H4 (cell line): ENCODE measurements at places on chromosomes 5 and 9. TPM values are rescaled to one million over a fixed set of nuclear protein-coding genes. Genes with fewer than 3 reads are reported as not detected.
A peak's percentile ranks its signal among the peaks of the same experiment; 100 is the strongest.

Gene MAMDC2
- total RNA-seq: not detected in 2 replicates

DNA sequence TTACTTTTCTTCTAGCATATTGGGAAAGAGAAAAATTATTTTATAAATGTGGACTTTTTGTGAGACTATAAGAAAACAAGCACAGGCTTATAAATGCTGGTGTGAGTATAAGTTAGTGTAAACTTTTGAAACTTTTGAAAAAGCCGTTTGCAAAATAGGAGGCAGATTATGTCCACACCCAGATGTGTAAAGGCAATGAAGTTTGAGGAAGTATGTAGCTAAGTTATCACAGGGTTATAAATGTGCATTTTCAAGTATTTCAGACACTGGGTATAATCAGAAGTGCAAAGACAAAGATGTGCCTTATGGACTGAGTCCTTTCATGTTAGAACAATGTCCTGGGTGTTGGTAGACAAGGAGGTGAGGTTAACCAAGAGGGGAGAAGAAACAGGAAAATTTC is 85.5 kb downstream of the ANXA1 start:
- DNase-seq: no peak

Gene UCK1
- 20.3 and 21.3 TPM in 2 replicates for total RNA-seq

- no peak for DNase-seq
These were observed 48.6 kb downstream of the AMBP start for GRCh38 chr9:114029311-114030170.

- DNase-seq: no peak
These were observed 128.9 kb downstream of the SLF1 start for GRCh38 chr5:94747371-94747770.

DNA sequence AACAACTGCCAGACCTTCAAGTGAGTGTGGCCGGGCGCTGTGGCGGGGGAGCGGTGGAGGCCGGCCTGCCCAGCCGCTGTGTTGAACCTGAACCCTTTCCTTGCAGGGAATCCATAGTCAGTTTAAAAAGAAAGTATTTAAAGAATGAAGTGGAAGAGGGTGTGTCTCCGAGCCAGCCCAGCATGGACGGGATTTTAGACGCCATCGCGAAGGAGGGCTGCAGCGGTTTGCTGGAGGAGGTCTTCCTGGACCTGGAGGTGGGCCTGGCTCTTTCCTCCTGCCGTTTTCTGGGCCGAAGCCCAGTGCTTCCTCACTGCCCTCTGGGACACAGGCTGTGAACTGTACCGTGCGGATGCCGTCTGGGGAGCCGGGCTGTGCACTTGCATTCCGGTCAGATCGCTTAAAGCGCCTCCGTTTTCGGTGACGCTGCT is 19.1 kb downstream of the EXOC3 start:
- DNase-seq: no peak

Gene CEL
- total RNA-seq: 0.06 and 0.14 TPM in 2 replicates

GRCh38 chr5:98576275-98576674 is 197.2 kb upstream of the RGMB start:
- no peak for DNase-seq

GRCh38 chr5:6758236-6758635 is 45.0 kb downstream of the TENT4A start:
- no peak for DNase-seq

DNA sequence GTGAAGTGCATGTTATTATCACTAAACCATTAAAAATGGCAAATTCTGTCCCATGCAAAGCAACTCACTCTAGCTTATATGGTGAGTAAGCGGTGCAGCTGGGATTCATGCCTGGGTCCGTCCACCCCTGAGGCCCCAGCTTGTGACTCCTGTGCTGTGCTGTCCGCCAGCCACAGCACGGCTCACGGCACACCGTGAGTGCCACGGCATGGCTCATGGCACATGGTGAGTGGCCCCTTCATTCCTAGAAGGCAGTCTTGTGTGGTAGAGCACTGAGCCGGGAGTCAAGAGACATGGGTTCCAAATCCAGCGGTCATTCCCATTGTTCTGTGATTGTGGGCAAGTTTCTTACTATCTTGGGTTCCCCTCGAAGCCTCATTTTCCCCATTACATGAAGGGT is 18.8 kb downstream of the RGS3 start:
- no peak for DNase-seq

DNA sequence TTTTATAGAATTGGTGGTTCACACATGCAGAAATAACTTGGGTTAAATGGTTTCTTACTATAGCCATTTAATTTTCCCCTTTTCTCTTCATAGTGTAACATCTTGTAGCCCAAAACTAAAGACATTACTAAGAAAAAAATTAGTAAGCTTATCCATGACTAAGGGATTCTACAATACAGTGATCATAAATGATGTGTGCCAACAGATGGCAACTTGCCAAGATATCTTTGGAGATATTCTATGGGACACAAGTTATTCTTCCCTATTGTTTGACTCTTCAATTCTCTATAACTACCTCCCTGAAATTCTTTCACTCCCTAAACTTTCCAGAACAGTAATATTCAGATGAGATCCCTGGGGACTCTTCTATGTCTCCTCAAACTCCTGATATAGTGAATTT is 580.6 kb downstream of the PTPRD start:
- DNase-seq: no peak

Gene CDKN2B-AS1
- not detected in 2 replicates for total RNA-seq

Gene GPR21
- not detected in 2 replicates for total RNA-seq

GRCh38 chr5:102211165-102211564 is 84.9 kb downstream of the SLCO4C1 start:
- DNase-seq: no peak

Gene TAL2
- total RNA-seq: 0.15 TPM in 1 of 2 replicates, not detected in the other

Gene PCA3
- total RNA-seq: not detected in 2 replicates

DNA sequence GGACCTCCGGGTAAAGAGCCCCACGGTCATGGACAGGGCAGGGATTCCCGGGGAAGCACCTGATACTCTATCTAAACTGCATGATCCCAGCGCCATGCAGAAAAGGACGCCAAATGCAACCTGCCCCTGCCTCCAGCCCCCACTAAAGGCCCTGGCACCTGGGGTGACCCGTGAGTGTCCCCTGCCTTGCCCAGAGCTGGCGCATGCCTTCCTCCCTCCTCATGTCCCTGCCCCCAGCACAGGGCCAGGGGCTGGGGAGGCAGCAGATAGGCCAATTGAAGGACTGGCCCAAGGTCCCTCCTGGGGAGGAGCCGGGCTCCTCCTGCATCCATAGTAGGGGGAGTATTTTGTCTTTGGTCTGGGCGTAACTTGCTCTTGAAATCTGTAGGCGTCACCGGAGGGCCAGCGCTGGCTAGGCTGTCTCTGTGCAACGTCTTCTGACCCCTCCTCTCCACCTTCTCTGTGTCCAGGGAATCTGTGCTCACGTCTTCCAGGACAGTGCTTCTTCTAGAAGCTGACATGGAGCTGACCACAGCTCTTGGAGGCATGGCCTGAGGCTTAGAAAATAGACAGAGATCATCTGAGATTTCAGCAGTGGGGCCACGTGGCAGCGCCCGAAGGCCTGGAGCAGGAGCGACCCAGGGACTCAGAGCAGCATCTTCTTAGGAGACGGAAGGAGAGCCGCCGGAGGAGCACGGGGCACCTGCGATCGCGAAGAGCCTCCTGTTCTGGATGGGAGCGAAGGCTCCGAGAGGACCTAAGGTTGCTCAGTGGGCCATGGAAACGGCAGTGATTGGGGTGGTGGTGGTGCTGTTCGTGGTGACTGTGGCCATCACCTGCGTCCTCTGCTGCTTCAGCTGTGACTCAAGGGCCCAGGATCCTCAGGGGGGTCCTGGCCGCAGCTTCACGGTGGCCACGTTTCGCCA is 660 bp downstream of the SPAAR start:
- DNase-seq: no peak

DNA sequence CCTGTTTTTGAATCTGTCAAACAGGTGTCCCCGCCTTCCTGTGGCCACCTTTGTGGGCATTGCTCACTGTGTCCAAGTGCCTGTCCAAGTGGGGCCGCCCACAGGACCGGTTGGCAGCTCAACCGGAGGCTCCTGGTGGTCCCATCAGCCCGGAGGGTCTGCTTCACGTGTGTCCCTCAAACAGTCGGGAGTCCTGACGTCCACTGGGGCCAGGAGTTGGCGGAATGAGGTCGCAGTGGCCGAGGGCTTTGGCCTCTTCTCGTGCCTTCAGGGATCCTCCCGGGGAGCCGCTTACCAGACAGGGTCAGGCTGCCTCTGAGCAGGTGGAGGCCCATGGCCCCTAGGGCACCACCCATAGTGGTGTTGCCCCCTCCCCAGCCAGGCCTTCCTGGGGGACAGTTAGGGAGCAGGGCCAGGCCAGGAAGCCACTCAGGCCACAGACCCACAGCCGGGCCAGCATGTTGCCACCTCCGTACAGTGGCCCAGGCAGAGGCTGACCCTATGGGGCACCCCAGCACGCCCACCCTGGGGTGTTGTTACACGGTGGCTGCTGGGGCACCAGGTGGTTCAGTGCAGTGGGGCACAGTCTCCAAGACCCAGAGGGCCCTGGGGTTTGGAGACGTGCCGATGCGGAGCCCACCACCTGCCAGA is 69.5 kb downstream of the KCNT1 start:
- DNase-seq: no peak

Gene SUSD3
- not detected in 2 replicates for total RNA-seq

Gene STOML2
- total RNA-seq: 131 and 198 TPM in 2 replicates

- no peak for DNase-seq
These were observed 59.8 kb downstream of the CPLANE1 start for GRCh38 chr5:37189355-37189754.

DNA sequence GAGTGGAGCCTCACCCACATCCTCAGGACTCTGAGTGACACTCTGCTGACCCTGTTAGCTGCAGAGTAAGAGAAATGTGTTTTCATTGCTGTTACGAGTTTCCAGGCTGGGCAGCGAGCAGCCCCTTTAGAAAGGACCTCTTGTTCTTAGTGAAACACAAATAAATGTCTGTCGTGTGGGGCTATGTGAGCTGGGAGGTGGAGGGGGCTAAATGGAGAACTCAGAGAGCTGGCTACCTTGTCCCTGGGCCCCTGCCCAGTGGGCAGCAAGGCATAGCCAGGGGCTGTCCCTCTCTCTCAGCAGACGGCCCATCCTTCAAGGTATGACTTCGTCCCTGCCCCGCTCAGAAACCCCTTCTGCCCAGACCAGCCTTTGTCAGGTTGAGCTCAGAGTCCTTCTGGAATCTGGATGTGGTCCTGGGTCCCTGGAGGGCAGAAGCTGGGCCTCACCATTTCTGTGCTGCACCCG is 10.2 kb downstream of the DCANP1 start:
- no peak for DNase-seq

GRCh38 chr5:28975508-28975907 is 1937.1 kb upstream of the CDH9 start:
- DNase-seq: no peak

- DNase-seq: peak; percentile 60
These were observed 201.8 kb upstream of the ZNF608 start for GRCh38 chr5:124948062-124948753.

DNA sequence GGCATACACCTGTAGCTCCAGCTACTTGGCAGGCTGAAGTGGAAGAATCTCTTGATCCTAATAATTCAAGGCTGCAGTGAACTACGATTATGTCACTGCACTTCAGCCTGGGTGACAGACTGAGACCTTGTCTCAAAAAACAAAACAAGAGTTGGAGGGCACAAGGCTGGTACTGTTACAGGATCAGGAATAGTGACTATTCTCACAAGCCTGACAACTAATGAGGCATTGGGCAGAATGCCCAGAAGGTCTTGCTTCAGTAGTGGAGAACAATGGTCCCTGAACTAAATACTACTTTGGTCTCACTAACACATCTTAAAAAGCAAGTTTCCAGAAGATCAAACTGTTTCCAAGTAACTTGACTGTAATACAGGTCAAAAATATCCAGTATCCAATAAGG is 182.9 kb upstream of the RFX3 start:
- peak; percentile 16 for DNase-seq

GRCh38 chr9:16925426-16925825 is 55.0 kb upstream of the BNC2 start:
- no peak for DNase-seq

DNA sequence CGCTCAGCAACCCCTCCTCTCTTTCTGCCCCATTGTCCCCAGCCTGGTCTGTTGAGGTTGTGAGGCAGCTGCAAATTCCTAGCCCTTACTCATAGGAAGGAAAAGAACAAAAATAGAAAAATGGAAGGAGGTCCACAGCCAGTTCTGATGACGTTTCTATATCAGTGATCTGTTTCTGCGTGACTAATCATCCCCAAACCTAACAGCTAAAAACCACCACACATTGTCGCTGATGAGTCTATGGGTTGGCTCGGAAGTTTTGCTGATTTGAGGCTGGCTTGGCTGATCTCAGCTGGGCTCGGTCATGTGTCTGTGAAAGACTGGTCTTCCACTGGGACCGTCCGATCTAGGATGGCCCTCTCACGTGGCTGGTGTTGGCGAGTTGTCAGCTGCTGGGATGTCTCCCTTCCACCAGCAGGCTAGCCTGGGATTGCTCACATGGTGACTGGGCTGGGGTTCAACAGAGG is 200.6 kb upstream of the ZNF618 start:
- DNase-seq: peak; percentile 84

GRCh38 chr5:122415030-122415800 is 103.2 kb downstream of the SNCAIP start:
- peak; percentile 76 for DNase-seq

DNA sequence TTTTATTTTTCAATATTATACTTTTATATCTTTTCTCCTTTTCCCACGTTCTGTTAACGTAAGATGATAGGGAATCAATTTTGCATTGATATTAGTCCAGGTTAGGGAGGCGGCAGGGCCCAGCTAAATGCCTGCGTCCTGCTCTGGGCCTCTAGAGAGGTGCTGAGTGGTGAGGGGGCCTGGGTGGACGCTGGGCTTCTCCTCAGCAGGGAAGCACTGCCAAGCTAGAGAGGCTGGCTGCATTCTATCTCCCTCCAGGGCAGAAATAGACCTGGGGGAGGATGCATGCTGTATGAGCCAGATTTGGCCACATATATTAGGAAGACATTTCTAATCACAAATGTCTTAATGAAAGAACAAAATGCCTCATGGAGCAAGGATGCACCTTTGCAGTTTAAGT is 43.6 kb upstream of the NKX2-5 start:
- DNase-seq: no peak

GRCh38 chr9:91778031-91778430 is 172.0 kb downstream of the ROR2 start:
- no peak for DNase-seq

GRCh38 chr9:35436933-35437332 is 53.0 kb upstream of the RUSC2 start:
- DNase-seq: no peak
